ENCODE measurements at places on chromosomes 1 and 21.

DNA sequence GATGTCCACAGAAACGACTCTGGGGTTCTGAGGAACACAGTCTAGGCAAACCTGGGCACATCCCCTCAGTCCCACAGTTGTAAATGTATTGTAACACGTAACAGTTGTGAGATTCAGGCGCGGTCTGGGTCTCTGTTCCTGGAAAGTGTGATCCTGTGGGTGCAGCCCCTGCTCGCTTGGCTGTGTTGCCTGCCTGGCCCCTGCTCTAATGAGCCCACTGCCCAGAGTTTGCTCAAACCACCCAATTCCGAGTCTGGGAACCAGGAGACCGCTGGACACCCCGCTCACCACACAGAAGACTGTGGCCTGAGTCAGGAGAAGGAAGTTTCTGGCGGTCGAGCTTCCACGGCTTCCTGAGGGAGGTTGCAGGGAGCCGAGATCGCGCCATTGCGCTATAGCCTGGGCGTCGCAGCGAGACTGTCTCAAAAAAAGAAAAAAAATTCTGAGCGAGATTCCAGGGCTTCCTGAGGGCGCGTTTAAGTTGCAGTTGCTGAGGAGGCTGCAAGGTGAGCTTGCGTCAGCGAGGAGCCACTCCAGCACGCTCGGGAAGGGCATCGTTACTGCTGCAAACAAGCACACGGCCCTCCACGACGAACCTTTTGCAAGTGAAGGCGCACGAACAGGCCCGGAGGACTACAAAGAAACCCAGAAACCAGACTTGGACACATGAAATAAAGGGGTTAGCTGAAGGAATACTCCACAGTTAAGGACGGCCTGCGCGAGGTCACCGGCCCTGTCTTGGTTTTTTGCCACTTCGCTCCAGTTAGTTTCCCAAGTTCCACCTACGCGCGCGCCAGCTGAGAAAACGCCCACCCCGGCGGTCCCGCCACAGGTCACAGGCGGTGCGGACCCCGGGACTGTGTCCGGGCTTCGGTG, 1.1 kb downstream of the C21orf58 start:
- DNase-seq: no peak

GRCh38 chr1:181969902-181970301, 91.6 kb downstream of the ZNF648 start:
- no peak for DNase-seq

DNA sequence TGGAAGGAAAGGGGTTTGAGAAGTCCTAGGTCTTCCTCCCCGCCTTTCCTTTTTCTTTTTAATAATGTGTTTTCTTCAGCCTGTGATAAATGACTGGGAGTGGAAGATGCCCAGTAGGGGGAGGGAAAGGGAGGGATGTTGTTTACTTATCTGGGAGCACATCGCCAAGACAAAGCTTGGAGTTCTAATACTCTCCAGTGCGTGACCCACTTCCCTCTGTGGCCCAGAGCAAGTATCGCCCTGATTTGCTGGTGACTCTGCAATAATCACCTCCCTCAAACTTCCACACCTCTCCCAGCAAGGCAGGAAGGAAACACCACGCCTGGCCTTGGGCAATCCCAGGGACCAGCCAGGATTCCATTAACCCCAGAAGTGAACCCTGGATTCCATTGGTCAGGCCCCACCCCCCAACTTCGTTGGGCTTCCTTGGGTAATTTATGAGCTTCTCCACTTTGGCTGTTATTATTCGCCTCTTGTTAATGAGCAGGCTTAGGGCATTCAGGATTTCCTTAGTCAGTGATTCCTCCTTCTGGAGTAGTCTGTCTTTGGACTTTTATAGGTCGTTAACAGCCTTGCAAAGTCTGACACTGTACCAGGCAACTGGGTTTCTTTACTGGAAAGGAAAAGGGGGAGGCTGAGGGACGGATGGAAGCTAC, 24.3 kb upstream of the GRHL3 start:
- DNase-seq: no peak

DNA sequence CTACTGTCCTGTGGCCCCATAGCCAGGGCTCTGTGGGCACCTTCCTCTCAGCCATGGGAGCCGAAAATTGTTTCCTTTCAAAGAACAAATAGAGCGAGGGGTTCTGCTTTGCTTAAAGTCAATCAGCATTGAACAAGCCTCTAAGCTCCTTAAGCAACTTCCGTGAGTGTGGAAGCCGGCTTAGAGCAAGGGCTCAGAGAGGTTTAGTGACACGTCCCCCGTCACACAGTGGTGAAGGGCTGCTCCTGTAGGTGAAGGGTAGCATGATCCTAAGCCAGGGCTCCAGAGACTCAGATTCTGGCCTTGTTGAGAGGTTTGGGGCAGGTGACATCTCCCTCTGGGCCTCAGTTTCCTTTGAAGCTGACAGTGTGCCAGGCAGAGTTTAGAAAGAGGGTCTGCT, 94.0 kb upstream of the WNT4 start:
- no peak for DNase-seq

GRCh38 chr1:246647113-246647512, 77.1 kb upstream of the SCCPDH start:
- DNase-seq: peak; percentile 39

DNA sequence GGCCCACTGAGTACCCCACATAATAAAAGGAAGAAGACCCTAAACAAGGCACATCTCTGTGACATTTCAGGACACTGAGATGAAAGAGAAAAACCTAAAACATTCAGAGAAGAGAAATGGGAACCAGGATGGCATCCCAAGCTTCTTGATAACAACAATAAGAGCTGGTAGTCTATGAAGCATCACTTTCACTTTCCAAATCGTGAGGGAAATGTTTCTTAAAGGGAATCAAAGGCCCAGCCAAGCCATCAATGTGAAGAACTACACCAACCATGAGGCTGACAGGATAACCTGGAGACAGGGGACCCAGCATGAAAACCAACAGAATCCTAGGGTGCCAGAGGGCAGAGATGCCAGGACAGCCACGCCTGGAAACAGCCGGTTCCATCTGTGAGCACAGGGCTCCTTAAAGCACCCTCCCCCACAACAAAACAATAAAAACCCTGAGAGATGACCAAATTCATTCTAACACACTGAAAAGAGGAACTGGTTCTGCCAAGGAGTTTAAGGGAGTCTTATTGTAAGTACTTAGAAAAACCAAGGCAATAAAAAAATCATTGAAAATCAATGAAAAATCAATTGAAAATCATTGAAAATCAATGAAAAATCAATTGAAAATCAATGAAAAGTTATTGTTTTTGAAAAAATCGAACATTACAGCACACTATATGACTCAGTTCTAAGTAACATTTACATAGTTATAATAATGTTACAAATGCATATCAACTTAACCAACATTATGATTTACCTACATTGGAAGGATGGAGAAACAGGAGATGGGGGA, 141.5 kb upstream of the ERG start:
- no peak for DNase-seq

DNA sequence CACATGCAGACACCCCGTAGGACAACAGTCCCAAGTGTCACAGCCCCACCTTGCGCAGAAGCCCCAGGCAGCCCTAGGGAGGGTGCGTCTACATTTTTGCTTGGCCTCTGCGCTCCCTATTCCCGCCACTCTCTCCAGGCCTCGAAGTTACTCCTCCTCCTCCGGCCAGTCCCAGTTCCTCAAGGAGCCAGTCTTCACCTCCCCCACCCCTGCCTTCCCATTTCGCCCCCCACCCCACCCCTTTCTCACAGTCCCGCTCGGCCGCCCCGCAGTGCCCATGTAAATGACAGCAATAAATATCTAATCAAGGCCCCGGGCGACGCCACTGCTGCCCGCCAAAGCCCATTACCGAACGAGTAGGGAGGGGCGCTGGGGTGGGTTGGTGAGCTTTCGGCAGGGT, 3.2 kb downstream of the DMBX1 start:
- no peak for DNase-seq

GRCh38 chr21:44485254-44485793, 30.0 kb downstream of the LRRC3 start:
- no peak for DNase-seq

All from caudate nucleus (tissue), 63 donors.